Dermis blood vessel endothelial cell (primary cell): ENCODE measurements at places on chromosomes 16 and 17. TPM values are rescaled to one million over a fixed set of nuclear protein-coding genes. Genes with fewer than 3 reads are reported as not detected.

DNA sequence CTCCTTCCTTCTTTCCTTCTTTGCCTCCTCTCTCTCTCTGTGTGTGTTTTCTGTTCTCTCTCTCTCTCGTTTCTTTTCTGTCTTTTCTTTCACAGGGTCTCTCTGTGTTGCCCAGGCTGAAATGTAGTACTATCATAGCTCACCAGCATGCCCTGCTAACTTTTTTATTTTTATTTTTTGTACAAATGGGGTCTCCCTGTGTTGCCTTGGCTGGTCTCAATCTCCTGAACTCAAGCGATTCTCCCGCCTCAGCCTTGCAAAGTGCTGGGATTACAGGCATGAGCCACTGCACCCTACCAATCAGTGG is 1.5 kb downstream of the SLC5A11 start:
- no peak for DNase-seq

GRCh38 chr17:31842195-31843069 is 16.6 kb downstream of the COPRS start:
- DNase-seq = peak; percentile 86

DNA sequence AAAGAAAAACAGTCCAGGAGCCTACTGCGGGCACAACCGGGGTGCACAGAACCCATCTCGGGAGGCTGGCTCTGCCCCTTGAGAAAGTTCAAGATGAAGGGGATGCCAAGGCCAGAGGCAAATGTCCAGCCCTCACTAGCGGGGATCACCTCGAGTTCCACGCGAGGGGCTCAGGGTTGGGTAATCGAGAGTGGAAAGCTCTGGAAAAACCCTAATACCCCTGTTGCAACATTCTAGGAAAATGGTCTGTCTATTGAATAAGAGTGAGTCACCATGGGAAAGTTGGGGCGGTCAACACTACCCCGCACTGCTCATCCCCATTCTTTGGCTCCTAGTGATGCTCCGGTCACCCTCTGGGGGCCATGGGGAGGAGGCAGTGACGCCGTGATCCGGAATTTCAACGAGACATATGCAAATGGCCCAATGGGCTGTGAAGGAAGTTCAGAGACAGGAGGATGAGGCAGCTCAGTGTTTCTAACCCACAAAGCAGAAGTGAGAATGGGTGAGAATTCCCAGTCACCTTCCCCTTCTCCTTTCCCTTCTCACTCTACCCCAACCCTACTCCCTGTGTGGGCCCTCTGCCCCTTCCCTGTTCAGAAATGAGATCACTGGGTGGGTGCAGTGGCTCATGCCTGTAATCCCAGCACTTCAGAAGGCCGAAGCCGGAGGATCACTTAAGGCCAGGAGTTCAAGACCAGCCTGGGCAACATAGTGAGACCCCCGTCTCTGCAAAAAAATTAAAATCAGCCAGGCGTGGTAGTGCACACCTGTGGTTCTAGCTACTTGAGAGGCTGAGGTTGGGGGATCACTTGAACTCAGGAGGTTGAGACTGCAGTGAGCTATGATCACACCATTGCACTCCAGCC is 22.4 kb downstream of the SOCS3 start:
- DNase-seq = no peak

CCL14 gene
- total RNA-seq = 14.2 and 24.2 TPM in 2 replicates

DNA sequence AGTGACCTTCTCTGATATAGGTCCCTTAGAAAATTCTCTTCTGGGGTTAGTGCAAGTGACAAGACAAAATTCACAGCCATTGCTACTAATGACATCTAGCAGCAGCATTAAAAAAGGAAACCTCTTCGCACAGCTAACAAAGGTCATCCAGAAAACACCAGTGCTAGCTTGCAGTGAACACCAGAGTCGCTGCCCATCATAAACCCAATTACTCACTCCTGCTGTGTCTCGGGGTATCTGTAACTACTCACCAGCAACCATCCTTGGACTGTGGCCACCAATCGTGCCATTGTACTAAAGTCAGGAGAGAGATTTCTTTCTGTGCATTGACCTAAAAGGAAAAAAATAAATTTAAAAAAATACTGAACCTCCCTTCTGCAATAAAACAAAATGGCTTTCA is 1494.7 kb upstream of the CDH8 start:
- no peak for DNase-seq

- no peak for DNase-seq
Measured at GRCh38 chr17:31834448-31834847, 24.6 kb downstream of the COPRS start.
